ENCODE measurements at places on chromosomes 3 and 15.
A peak's percentile ranks its signal among the peaks of the same experiment; 100 is the strongest.

DNA sequence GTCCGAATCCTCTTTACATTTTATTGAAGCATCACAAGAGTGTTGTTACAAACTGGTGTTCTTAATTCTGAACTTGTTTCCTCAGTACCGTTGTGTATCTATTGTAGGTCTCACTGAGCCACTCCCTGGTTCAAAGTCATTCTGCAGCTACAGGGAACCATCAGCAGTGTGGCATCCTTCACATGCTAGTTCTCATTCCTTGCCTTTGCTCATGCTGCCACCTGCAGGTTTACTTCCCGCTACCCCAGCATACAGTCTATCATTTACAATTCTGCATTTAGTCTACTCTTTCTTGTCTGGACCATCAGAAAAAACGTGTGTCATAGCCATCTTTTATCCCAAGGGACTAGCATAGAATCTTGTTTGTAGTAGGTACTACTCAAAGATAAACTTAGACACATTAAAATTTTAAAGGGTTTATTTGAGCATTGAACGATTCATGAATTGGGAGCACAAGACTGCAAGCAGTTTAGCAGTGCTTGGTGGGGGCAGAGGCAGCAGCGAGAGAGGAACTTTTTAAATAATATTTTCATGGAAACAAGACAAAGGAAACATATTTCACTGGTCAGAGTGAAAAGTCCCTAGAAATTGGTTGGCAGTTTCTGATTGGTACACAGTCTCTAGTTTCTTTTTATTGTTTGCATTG, 402.1 kb downstream of the CADM2 start:
- DNase-seq: peak; percentile 7

- DNase-seq: no peak
Measured at GRCh38 chr3:124919756-124920155, 14.8 kb downstream of the MUC13 start.

GRCh38 chr3:10205451-10206165, 40.9 kb downstream of the IRAK2 start:
- no peak for DNase-seq

DNA sequence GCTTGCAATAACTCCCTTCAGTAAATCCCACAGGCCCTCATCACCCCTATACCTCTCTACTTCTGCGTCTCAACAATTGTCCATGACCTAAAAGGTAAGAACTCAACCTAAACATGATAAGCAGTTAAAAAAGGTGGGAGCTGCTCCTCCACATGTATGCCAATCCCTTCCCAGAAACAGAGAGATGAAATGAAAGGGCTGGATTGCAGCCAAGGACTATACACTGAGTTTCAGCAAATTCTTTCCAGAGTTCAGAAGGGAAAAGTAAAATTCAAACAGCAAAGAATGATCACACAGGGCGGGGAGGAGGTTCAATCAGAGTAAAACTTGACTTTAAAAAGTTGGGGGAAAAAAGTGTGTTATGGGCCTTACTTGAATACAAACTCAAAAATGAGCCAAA, 27.5 kb downstream of the PLOD2 start:
- DNase-seq: no peak

DNA sequence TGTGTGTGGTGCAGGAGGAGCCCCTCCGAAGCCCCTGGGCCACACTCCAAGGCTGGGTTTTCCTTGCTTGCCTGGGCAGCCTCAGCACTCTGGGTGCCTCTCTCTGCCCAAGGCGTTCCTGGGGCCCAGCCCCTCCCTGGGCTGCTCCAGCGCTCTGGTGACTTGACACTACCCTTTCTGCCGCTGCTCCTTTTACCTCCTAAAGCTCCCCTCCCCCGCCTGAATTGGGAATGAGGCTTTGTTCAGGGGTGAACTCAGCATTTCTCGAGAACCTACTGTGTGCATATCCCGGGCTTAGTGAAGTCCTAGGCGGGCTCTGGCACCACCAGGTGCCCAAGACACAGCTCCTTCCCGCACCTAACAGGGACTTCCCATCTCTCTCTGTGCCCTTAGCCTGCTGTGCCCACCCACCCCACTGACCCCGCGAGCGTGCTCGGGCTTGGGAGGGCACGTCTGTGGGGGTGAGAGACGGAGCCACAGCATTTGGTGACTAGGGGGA, 1.2 kb upstream of the BAHD1 start:
- no peak for DNase-seq

GRCh38 chr15:38696790-38697495, 132.3 kb upstream of the RASGRP1 start:
- no peak for DNase-seq

GRCh38 chr3:182521339-182521738, 272.0 kb upstream of the ATP11B start:
- no peak for DNase-seq

DNA sequence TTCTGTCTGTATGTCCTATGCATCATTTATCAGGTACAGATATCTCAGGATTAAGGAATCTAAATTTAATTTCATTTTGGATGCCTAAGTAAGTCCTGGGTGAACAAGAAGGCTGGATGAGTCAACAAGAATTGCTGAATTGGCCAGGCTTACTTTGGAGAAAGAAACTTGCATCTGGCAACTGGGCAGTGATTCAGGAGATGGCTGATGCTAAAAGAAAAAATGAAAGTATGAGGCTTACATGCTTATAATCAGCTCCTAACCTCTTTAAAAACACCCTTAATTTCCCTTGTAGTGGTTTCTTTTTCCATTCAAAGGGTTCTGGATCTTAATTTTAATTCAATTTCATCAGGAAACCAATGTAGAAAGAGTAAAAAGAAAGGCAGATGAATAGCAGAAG, 228.8 kb upstream of the PEX5L start:
- no peak for DNase-seq

GRCh38 chr3:114745322-114746240, 401.5 kb downstream of the ZBTB20 start:
- DNase-seq: no peak

GRCh38 chr3:171163101-171164066, 136.9 kb upstream of the SLC2A2 start:
- DNase-seq: no peak

GRCh38 chr15:70387993-70388392, 290.3 kb upstream of the TLE3 start:
- DNase-seq: no peak

- DNase-seq: no peak
Measured at GRCh38 chr3:117045143-117045542, 335.6 kb downstream of the TUSC7 start.

GRCh38 chr3:23052208-23052607, 150.9 kb upstream of the UBE2E2 start:
- DNase-seq: no peak

- no peak for DNase-seq
Measured at GRCh38 chr3:163644172-163644571, 1434.1 kb downstream of the SI start.

- DNase-seq: no peak
Measured at GRCh38 chr3:124856677-124857076, 30.5 kb downstream of the ITGB5 start.

- no peak for DNase-seq
Measured at GRCh38 chr15:40343512-40343911, 2.8 kb upstream of the CCDC9B start.

DNA sequence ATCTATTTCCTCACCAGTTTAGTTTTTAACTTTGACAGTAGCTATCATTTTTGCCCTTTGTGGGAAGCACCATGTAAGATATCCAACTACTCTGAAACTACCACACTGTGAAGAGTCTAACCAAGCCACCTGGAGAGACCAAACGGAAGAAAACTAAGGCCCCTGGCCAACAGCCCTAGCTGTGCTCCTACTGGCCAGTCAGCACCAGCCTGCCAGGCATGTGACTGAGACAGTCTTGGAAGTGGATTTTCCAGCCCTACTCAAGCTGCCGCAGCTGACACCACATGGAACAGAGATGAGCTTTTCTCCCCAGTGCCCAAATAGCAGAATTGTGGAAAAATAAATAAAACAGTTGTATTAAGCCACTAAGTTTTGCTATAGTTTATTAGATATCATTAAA, 2.9 kb upstream of the TBC1D5 start:
- no peak for DNase-seq

- DNase-seq: no peak
Measured at GRCh38 chr3:54549607-54550220, 378.1 kb downstream of the LRTM1 start.

- DNase-seq: no peak
Measured at GRCh38 chr15:25738171-25738965, 124.8 kb downstream of the ATP10A start.

DNA sequence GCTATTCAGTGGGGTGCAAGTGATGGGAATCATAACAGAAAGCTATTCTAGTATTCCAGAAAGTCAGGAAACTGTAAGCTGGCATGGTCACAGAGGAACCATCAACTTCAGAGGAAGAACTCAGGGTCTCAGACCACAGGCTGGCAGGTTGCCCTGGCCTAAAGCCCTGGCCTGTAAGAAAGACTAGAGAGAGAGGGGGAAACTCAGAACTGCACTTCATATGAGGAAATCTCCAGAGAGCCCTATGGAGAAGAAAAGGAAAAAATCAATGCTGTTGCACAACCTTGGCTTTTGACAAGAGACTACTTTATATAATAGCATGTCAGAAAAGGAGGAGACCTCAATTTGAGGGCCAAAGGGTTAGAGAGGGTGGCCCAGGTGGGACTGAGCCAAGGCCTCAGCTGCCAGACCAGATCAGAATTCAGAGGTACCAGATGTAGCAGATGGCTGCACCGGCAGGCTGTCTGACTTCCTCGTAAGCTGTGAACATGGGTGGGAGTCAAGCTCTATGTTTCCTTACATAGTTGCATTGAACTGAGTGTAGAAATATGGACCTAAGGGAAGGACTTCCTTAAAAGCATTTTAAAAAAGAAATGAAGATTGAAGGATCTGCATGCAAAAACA, 333.8 kb downstream of the PDCD6IP start:
- no peak for DNase-seq

GRCh38 chr3:114361391-114361790, 67.6 kb downstream of the TIGIT start:
- no peak for DNase-seq

- no peak for DNase-seq
Measured at GRCh38 chr3:69353088-69353478, 32.8 kb downstream of the FRMD4B start.

GRCh38 chr15:86765281-86765680, 685.6 kb downstream of the AGBL1 start:
- DNase-seq: no peak

DNA sequence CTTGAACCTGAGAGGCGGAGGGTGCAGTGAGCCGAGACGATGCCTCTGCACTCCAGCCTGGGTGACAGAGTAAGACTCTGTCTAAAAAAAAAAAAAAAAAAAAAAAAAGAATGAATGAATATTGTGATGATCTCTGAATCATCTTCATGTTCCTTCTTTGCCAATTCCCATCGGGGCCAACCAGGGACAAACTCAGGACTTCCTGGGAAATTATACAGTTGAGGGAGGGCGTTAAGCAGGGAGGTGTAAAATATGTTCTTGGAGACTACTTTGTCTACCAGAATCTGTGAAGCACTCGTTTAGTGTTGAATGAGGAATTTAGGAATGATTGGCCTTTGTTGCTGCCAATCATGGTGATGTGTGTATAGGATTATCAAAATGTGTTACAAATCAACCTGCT, 210.6 kb downstream of the PTPRG start:
- no peak for DNase-seq

GRCh38 chr3:120102232-120102631, 8.0 kb upstream of the GSK3B start:
- DNase-seq: no peak

- DNase-seq: no peak
Measured at GRCh38 chr3:47162697-47163168, 1.2 kb downstream of the SETD2 start.

- DNase-seq: no peak
Measured at GRCh38 chr3:190941694-190942260, 79.3 kb upstream of the GMNC start.

- DNase-seq: no peak
Measured at GRCh38 chr3:73423116-73423515, 201.6 kb downstream of the PDZRN3 start.

DNA sequence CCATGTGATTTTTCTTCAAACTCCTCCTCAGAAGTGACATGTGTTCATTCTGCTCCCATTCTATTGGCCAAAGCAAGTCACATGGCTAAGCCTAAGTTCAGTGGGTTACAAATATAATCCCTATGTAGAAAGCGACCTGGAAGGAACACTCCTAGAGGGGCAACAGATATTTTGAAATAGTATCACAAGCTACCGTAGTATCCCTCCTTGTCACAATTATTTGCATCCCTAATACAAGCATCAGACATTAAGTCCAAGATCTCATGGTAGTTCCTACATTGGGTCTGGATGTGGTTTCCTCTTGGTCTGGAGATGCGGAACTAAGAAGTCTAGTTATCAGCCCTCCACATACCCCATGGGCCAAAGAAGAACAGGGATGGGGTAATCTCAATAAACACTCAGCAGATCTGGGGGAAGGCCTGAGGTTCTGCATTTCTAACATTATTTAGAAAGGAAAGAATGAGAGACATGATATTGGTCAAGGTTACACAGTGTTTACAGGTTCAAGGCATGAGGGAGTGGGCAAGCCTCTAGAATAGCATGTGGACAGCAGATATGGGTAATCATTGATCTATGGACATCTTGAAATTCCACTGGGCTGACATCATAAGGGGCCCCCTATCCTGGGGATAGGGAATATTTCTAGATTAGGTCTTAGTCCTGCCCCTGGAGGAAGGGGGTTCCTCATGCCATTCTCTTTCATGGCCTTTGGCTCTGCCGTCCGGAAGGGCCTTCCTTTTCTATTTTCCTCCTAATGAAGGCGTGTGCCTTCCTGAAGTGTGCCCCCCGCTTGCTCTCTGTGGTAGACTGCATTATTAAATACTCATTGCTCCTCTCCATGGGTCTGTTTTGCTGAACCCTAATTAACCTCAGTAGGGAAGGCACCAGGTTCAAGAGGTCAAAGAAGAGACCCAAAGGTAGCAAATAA, 17.8 kb upstream of the ABHD2 start:
- DNase-seq: no peak

GRCh38 chr3:158120330-158120729, 10.4 kb downstream of the RSRC1 start:
- DNase-seq: no peak

DNA sequence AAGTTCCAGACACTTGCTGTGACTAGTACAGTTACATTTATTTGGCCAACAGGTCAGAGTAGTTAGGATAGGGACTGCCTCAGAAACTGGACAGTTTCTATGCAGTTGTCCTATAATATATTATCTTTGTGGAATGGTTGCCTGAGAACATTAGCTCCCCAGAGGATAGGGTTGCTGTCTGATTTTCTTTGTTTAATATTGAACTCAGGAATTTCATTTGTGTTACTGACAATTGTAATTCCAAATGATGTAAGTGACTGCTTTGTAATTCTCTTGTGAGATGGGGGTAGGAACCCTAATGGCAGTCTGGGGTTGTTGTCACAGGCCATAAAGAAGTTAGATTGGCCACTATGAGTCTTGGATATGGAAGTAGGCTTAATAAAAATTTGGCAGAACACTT, 2.2 kb downstream of the NXPE3 start:
- no peak for DNase-seq

DNA sequence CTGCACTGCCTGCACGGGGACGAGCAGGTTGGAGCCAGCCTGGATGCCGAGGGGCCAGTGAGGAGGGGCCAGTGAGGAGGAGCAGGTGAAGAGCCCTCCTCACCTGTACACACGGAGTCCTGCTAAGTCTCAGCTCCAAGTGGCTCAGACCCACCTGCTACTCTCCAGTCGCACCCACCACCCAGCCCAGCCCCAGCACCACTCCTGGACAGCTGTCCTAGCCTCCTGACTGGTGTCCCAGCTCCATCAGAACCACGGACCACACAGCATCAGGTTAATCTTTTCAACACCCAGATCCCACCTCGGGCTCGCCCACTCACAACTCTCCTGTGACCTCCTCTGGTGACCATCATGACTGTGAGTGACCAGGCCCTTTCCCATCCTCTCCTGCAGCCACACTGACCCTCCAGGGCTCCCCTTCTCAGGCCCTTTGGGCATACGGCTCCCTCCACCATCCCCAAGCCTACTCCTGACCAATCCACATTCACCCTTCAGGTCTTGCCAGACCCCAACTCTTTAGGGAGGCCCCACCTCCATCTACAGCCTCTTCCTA, 13.8 kb downstream of the EFCC1 start:
- no peak for DNase-seq

Measured in stimulated activated naive CD8-positive, alpha-beta T cell treated with anti-CD3 and anti-CD28 coated beads, Interleukin-15, Interleukin-2, amounts not matched to agents 100 U/mL and 50 U/mL, for 24 hours (primary cell).